ENCODE measurements at places on chromosomes 3 and 15.

GRCh38 chr15:68536331-68537095 lies 42.3 kb upstream of the CORO2B start:
- DNase-seq: no peak

DNA sequence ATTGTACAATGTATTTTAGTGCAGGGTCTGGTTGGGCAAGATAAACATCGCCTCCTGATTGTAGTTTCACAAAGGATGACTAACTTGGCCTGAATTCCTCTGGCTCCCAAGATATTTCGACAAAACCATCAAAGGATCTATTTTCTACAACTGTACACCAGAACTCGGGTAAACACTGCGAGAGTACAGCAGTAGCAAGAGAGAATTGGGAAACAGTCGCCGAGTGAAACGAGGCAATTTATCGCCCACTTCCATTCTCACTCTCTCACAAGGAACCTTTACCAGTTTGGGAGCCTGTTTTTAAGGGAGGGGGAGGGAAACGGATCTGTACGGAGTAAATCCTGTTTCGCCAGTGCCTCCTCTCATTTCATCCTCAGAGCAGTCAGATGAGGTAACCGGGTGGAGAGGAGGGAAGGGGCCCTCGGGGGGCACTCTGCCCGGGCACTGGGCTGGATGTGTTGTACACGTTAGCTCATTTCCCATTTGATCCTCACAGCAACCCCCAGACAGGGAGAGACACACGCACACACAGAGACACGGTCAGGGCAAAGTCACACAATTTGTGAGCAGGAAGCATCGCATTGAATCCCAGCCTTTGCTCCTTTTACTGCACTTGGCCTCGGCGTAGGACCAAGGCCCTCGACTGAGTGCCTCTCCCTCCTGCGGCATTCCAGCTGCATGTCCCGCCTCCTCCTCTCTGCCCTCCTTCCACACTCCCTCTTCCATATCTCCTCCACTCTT lies 120.1 kb downstream of the LIPC start:
- no peak for DNase-seq

GRCh38 chr3:69914395-69914794 lies 85.1 kb upstream of the SAMMSON start:
- no peak for DNase-seq

GRCh38 chr3:141846050-141846433 lies 30.4 kb upstream of the ATP1B3 start:
- DNase-seq: no peak

GRCh38 chr3:71495708-71496472 lies 87.6 kb downstream of the FOXP1 start:
- DNase-seq: no peak
